ENCODE measurements at places on chromosomes 13 and 19. TPM values are rescaled to one million over a fixed set of nuclear protein-coding genes. Genes with fewer than 3 reads are reported as not detected.

NCAN gene
- total RNA-seq: not detected

DNA sequence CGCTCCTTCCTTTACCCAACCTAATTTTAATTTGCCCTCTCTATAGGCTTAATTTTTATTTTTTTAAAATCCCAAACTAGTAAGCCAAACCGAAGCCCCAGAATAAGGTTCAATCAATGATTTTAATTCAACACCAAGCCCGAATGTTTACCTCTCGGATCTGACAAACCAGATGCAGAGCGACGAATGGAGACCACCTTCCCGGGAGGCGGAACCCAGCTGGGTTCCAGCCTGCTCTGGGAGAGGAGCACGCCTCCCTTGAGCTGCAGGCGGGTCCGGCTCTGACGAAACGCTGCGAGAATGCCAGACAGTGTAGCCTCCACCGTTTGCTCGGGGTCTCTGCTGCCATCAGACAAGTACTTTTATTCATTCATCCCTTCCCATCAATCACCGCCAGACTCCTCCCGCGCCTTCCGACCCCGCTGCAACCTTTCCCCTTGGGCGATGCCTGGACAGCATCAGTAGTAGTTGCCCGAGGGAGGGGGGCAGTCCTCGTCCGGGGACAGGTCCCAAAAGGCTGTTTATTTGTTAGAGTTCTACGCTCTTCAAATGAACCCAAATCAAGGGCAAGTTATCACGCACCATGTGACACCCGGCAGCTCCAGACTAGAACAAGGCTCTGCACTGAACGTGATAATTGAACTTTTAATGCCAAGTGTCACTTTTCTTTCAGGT, 752 bp upstream of the EDNRB start:
- no peak for DNase-seq

CCDC106 gene
- total RNA-seq: 6.1 TPM

SHC2 gene
- 3.5 TPM for total RNA-seq

DNA sequence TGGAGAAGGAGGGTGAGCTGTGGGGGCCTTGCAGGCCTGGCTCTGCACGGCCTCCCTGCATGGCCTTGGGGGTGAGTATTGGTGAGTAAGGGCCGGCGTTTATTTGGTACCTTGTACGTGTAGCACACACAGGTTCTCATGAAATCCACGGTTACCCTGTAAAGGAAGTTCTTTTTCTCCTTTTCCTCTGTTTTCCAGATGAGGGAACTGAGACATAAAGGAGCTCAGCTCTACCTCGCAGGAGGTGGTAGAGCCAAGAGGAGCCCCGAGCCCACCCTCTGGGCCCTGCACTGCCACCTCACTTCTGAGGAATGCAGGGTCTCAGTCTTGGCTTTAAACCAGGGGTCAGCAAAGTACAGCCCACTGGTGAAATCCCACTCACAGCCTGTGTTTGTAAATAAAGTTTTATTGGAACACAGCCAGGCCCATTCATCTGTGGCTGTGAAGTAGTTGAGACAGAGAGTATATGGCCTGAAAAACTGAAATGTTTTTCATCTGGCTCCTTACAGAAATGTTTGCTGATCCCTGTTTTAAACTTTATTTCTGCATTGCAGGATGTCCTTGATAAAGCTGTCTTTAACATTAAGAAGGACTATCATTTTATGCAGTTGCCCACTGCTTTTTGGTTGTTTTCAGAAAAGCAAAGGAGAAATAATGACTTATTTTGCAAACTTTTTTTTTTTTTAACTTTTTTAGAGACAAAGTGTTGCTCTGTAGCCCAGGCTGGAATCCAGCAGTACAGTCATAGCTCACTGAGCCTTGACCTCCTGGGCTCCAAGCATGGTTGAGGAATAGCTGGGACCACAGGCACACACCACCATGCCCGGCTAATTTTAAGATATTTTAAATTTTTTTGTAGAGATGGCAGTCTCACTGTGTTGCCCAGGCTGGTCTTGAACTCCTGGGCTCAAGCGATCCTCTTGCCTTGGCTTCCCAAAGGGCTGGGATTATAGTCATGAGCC, 6.4 kb downstream of the EPN1 start:
- no peak for DNase-seq

DNA sequence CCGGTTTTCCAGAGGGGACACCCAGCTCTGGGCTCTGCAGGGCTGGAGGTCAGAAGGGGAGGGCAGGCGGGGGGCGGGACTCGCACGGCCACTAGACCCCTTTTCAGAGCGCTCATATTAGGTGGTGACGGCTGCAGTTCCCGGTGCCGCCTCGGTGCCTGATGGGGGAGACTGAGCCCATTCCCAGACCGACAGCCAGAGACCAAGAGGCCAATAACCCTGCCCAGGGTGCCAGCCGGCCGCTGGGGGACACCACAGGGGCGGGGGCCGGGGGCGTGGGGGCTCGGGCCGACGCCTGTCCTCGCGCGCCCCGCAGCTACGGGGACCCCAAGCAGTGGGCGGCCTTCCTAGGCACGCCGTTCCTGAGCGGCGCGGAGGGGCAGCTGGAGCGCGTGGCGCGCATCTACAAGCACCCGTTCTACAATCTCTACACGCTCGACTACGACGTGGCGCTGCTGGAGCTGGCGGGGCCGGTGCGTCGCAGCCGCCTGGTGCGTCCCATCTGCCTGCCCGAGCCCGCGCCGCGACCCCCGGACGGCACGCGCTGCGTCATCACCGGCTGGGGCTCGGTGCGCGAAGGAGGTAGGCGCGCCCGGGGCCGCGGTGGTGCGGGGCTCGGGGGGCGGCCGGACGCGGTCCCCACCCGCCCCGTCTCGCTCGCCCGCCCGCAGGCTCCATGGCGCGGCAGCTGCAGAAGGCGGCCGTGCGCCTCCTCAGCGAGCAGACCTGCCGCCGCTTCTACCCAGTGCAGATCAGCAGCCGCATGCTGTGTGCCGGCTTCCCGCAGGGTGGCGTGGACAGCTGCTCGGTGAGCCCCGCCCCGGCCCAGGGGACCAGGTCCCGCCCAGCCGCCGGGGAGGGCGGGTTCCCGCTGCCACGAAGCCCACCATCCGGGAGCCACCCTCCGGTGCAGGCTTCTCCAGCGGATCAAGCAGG, 2.4 kb downstream of the TIMM13 start:
- no peak for DNase-seq
